Left renal pelvis (tissue), 4 donors: ENCODE measurements at places on chromosomes 12 and 14. TPM values are rescaled to one million over a fixed set of nuclear protein-coding genes. Genes with fewer than 3 reads are reported as not detected.

DNA sequence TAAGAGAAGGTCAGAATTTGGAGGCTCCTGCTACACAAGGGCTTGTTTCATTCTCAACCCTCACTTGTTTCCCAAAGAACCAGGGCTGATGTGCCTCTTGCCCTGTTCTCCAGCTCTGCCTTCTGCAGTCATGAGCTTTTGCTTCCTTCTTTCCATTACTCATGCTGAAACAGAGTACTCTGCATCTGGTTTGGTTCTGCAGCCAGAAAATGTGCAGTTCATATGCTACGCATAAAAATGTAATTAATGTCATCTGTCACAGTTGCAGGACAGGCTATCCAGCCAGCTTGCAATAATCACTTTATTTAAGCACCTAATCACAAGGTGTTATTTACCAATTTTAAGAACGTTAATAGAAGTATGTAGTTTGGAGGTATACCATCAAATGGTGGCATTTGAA lies 150.2 kb downstream of the SRGAP1 start:
- DNase-seq, result no peak

DNA sequence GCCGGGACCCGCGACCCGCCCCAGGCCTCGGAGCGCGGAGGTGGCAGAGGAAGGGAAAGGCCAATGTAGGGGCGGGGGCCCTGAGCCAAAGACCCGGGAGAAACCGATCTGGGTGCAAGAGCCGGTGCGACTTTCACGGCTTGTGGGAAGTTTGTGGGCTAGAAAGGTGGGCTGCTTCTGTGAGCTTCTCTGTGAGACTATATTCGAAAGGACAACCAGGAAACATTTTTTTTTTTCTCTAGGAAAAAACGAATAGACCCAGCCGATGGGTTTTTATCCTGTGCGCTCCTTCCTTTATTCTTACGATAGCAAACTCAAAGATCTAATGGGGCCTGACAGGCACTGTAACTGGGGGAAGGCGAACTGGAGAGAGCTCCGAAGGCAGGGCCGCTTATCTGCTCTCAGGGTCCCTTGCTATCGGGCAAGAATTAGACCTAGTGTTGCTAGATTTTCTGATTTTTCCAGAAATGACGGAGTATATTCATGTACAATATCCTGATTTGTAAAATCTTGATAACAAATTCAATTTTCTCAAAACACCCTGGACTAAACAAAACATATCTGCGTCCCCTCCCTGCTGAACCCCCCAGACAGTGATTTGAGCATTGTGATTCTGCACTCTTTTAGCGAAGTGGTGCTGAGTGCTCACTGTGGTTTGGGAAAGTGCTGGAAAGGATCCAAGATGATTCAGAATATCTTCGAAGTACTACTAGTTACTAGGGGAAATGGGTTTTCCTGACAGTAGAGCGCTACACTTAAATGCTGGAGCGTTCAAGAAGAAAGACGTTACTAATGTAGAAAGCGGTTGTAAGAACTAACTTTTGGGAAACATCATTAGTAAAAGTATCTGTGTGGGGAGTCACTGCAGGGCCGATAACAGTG lies 563 bp upstream of the STXBP6 start:
- no peak for DNase-seq

DNA sequence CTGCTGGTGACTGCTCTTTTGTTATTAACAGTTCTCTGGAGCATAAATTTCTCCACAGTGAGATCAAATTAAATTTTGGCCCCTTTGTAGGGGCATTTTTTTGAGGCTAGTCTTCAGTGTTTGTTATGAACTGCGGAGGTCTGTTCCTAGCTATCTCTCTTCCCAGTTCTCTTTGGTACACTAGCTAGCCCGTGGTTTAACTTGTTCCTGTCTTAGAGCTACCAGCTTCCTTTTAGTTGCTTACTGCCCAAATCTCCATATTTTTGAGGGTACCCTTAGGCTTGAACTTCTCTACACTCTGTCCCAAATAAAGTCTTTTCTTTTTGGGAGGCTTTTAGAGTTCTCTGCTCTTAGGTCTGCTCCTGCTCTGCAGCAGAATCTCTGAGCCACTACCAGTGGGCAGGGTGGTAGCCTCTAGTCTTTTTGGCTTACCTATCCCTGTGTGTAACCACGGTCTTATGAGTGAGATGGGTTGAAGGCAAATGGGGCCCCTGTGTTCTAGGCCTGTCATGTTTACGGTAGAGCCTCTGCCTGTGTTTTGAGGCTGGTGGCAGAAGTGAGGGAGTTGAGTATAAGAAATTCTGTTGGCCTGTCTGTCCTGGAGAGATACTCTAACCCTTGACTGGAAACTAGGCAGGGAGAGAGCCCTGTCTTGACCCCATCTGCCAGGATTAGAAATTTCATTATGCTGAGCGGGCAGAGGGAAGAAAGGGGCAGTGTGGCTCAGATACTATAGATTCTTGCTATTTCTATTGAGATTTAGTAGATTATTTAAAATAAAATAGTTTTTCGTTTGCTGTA lies 21.0 kb downstream of the CNOT2 start:
- no peak for DNase-seq

GRCh38 chr12:32662665-32663064 lies 16.4 kb upstream of the DNM1L start:
- DNase-seq, result no peak

GRCh38 chr14:37594238-37594970 lies 645 bp downstream of the FOXA1 start:
- DNase-seq, result no peak

DNA sequence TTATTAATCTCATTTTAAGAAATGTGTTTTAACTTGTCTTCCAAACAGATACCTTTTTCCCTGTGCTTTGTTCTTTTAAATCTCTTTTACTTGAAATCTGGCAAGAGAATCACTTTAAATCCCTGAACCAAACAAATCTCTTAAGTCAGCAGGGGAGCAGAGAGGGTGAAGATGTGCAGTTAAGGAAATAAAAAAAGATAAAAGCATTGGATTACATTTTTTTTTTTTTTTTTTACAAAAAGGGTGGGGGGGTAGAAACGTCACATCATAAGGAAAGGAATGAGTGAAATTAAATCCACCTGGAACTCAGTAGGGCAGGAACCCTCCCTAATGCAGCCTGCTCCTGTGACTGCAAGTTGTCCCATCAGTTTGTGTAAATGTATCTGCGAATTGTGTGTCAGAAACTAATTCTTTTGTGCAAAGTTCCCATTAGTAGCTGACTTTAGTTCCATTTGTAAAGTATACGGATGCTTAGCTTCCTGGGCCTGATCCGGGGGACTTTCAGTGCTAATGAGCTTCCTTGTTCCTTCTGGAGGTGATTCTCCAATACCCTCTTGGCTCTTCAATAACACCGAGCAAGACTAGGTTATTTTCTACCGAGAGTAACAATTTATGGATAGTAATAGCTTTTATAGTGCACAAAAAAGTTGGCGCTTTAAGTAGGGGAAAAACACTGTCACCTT lies 1.5 kb downstream of the TTC6 start:
- DNase-seq, result no peak

DNA sequence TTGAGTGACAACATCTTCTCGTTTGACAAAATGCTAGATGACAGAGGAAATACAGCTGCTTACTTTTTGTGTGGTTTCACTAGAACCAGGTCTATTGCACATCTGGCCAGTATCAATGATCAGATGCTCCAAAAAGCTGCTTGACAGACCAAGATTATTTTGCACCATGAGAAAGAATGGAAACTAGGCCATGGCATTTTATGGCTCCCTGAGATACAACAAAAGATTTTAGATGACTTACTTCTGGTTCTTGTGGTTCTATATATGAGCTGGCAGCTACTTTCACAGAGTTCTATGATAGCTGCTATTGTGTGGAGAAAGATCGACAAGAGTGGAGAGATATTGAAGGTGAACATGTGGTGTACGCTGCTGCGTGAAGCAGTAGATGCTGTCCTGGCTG lies 25.9 kb upstream of the PPFIBP1 start:
- no peak for DNase-seq

- DNase-seq, result no peak
Measured at GRCh38 chr12:57892232-57892972, 45.9 kb upstream of the CTDSP2 start.

DNA sequence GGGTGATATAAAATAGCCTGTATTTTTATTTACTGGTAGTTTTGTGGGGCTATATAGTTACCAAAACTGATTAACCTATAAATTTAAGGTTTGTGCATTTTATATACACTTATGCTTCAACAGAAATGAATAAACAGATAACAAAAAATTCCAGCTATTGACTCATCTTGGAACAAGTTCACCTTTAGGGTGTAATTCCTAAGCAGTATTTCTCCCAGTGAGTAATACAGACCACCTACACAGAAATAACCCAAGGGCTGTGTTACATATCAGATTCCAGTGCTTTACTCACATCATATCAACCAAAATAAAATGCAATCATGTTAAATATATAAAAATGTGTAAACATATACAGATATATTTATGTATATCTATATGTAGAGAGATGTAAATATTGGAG lies 345.6 kb downstream of the ADAMTS20 start:
- no peak for DNase-seq

DNA sequence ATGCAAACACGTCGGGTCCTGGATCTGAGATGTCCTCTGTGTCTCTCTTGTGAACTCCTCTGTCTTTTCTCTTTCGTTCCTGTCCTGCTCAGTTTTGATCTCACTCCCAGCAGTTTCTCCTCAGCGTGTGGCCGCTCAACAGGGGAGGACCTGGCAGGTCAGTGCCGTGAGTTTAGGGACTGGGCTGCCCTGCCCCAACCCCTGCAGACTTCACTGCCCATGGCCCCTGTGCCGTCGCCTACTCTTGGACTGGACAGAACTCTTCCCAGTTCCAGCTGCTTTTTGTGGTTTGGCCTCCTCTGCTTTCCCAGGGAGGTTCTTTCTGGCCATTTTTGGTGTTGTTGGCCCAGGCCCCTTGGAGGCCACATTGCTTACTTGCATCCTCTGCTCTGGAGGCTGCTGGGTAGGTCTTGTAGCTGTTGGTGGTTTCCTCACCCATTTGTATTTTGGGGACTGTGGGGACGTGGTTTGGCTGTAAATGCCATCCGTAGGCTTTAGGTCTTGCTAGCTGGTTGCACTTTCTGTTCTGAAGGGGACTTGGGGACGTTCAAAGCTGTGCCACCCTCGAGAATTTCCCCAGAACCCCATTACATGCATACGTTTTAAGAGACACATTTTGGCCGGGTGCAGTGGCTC lies 20.0 kb upstream of the DNAH10 start:
- no peak for DNase-seq

DNA sequence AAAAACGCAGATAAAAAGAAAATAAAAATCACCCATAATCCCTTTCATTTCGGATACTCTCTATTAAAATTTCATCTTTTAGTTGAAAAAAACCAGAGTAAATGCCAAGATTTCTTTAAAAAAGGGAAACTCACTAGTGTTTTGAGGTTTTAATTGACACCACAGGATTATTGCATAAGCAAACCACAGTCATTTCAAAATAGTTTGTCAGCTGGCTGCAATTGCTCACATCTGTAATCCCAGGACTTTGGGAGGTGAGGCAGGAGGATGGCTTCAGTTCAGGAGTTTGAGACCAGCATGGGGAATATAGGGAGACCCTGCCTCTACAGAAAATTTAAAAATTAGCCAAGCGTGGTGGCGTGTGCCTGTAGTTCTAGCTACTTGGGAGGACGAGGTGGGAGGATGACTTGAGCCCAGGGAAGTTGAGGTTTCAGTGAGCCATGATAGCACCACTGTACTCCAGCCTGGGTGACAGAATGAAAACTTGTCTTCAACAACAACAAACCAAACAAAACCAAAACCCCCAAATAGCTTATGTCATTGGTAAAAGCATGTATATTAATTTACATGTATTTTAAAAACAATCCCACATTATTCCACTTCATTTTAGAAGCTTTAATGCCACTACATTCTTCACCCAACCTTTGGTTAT lies 48.8 kb downstream of the SYNE2 start:
- DNase-seq, result no peak

- no peak for DNase-seq
Measured at GRCh38 chr12:105724641-105725040, 394.1 kb downstream of the C12orf75 start.

GRCh38 chr14:100698066-100698465 lies 28.6 kb upstream of the DLK1 start:
- no peak for DNase-seq

GRCh38 chr12:89364058-89364457 lies 11.8 kb upstream of the DUSP6 start:
- no peak for DNase-seq

TAS2R42 gene
- polyA plus RNA-seq, result not detected

KRT78 gene
- polyA plus RNA-seq, result not detected
